ENCODE measurements at places on chromosomes 4 and X. TPM values are rescaled to one million over a fixed set of nuclear protein-coding genes. Genes with fewer than 3 reads are reported as not detected.

The STBD1 gene
- 6.0 TPM for total RNA-seq

The MAGEB2 gene
- not detected for total RNA-seq

The RENBP gene
- 0.13 TPM for total RNA-seq

The BEND4 gene
- not detected for total RNA-seq

The SPATA4 gene
- total RNA-seq, result not detected

The TMEM31 gene
- total RNA-seq, result not detected

The LEF1 gene
- not detected for total RNA-seq

The UGT2B11 gene
- 0.11 TPM for total RNA-seq

The FAM184B gene
- total RNA-seq, result not detected

The RIBC1 gene
- total RNA-seq, result 0.94 TPM

The CXorf49 gene
- not detected for total RNA-seq

The CT45A7 gene
- total RNA-seq, result not detected

The CABS1 gene
- not detected for total RNA-seq

The FAM133A gene
- total RNA-seq, result 0.85 TPM

The SPRY1 gene
- 0.74 TPM for total RNA-seq

The CSN2 gene
- not detected for total RNA-seq

The NKX6-1 gene
- total RNA-seq, result 0.82 TPM

The CENPVL1 gene
- not detected for total RNA-seq

The ESX1 gene
- total RNA-seq, result not detected

The CDKN2AIP gene
- 11.5 TPM for total RNA-seq

The SLC2A9 gene
- 0.39 TPM for total RNA-seq

The XG gene
- not detected for total RNA-seq

The RNF212 gene
- total RNA-seq, result 2.1 TPM

The TMEM47 gene
- total RNA-seq, result 0.82 TPM

The ETNPPL gene
- 0.10 TPM for total RNA-seq

The HCFC1 gene
- 42.2 TPM for total RNA-seq

The CFAP99 gene
- total RNA-seq, result 0.07 TPM

The SLC25A31 gene
- total RNA-seq, result not detected

The TMEM156 gene
- total RNA-seq, result 24.9 TPM

The KLB gene
- total RNA-seq, result 0.18 TPM

The FAM53A gene
- 0.69 TPM for total RNA-seq

The YY2 gene
- 2.2 TPM for total RNA-seq

The MSANTD1 gene
- total RNA-seq, result 0.05 TPM

The BEX5 gene
- not detected for total RNA-seq

The FANCB gene
- 3.4 TPM for total RNA-seq

The ADH4 gene
- not detected for total RNA-seq

The TLL1 gene
- total RNA-seq, result 0.30 TPM

The CCNG2 gene
- total RNA-seq, result 1.8 TPM

The TMEM255A gene
- total RNA-seq, result 0.11 TPM

The CXCR3 gene
- not detected for total RNA-seq

The IBSP gene
- not detected for total RNA-seq

The XAGE1B gene
- total RNA-seq, result 208 TPM

The UXT gene
- total RNA-seq, result 175 TPM

All from A549 treated with RU486 at 1 μM for 4 hours (cell line).